ENCODE measurements at places on chromosomes 12 and 14.
A peak's percentile ranks its signal among the peaks of the same experiment; 100 is the strongest.

DNA sequence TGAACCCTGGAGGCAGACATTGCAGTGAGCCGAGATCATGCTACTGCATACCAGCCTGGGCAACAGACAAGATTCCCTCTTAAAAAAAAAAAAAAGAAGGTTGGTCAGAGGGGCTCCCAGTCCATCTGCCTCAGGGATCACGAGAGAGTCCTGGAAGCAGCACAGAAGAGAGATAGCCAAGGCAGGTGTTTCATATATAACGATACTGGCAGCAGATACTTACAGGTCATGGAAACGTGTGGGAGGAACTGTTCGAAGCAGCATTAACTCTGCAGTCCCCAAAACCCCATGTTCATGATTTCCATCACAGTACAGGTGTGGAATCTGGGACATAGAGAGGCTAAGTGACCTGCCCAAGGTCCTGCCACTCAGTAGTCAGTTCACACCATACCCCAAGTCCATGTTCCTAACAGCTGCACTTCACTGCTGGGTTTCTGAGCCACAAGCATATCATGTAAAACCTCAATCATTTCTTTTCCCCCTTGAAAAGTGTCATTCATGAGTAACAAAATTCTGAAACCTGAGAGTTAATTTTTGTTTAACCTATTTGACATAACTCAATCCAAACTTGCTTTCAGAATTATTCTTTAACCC lies 16.7 kb downstream of the CDK2AP1 start:
- no peak for DNase-seq

- DNase-seq = no peak
Measured at GRCh38 chr12:126464153-126464552, 1398.9 kb downstream of the AACS start.

DNA sequence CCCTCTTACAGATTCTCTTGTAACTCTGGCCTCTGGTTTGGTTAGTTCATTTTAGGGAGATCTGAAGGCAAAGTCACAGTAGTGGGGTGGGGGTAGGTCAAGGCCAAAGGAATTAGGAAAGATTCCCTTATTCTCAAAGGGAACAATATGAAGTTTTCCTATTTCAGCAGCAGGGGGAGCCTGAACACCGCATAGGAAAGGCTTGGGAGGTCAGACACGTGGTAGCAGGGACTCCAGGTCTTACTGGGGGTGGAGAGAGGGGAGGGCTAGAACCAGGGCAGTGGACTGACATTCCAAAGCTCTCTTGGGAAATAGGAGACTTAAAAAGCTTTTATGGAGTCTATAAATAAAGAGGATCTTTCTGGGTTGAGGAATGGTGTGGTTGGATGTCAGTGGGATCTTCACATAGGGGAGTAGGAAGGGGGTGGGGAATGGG lies 1.3 kb downstream of the ZC3H10 start:
- peak; percentile 79 for DNase-seq

GRCh38 chr12:120540445-120540844 lies 6.3 kb downstream of the RNF10 start:
- no peak for DNase-seq

GRCh38 chr12:92408072-92408900 lies 262.6 kb upstream of the BTG1 start:
- peak; percentile 40 for DNase-seq

DNA sequence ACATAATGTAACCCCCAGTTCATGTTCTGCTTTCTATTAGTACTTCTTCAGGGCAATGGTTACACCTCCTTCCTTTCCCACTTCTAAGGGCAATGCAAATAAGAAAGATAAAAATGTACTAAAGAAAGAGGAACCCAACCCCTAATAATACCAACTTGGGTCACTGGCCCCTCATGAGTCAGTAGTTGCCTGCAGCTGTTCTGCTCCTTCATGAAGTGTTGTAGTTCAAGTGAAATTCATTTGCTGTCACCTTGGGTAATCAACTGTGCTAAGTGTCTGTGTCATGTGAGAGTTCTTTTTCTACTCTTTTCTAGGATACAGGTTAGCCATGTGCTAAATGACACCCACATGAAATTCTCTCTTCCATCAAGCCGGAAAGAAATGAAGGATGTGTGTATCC lies 91.8 kb downstream of the PLXNC1 start:
- DNase-seq = no peak

DNA sequence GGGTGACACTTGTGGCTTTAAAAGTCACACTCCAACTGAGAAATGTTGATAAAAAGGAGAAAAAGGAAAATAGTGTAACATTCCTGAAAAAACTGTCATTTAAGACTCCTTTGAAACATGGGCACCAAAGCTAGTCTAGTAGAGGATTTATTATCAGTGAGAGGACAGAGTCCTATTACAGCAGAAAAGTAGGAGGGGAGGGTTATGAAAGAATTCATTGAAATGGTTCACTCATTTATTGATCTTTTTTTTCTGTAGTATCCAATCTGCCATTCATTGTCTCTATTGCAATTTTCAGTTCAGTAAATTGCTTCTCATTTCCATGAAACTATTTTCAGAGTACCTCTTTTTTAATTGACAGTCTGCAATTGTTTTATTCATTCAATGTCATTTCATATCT lies 25.4 kb downstream of the PPM1A start:
- DNase-seq = no peak

Measured in CD4-positive, CD25-positive, alpha-beta regulatory T cell (primary cell).